Stimulated activated CD8-positive, alpha-beta memory T cell treated with anti-CD3 and anti-CD28 coated beads, Interleukin-15, amount 100 ng/mL, for 48 hours (primary cell): ENCODE measurements at places on chromosomes 13 and 19.
A peak's percentile ranks its signal among the peaks of the same experiment; 100 is the strongest.

- no peak for DNase-seq
Measured at GRCh38 chr13:70297189-70297616, 189.0 kb upstream of the KLHL1 start.

GRCh38 chr13:29059800-29060199 is 239.7 kb downstream of the MTUS2 start:
- DNase-seq, result no peak

GRCh38 chr13:51326777-51327176 is 12.7 kb upstream of the SERPINE3 start:
- no peak for DNase-seq

GRCh38 chr13:97506511-97506910 is 72.5 kb downstream of the RAP2A start:
- no peak for DNase-seq

DNA sequence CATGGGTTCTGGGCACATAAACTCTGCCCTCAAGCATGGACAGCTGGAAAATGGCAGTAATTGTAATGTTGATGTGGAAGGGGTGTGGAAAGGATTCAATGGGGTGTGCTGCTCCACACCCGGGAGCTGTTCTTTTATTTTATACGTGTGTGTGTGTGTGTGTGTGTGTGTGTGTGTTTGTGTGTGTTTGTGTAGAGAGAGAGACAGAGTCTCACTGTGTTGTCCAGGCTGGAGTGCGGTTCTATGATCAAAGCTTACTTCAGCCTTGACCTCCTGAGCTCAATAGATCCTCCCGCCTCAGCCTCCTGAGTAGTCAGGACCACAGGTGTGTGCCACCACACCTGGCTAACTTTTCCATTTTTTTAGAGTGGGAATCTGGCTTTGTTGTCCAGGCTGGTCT is 2.8 kb downstream of the MRPS12 start:
- no peak for DNase-seq

DNA sequence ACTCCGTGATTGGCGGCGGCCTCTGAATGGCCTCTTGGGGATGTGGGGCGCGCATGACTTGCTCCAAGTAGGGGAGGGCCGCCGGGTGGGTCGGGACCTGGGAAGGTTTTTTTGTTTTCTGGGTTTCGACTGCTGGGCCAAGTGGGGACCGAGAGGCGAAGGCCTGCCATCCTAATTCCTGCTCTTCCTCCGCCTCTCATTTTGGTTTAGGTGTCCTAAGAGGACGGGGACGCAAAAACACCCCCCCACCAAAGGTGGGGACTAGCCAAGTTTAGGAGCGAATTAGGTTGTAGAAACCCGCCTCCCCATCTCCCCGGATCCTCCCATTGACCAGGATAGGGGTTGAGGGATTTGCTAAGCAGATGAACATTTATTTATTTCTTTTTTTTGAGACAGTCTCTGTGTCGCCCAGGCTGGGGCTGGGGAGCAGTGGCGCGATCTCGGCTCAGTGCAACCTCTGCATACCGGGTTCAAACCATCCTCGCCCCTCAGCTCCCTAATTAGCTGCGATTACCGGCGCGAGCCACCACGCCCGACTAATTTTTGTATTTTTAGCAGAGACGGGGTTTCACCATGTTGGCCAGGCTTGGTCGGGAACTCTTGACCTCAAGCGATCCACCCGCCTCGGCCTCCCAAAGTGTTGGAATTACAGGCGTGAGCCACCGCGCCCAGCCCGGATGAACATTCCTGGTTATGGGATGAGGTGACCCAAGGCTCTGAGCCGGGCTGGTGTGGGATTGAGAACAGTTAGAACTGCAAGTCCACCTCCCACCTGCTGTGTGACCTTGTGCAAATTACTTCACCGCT is 838 bp downstream of the PPP2R1A start:
- peak; percentile 1 for DNase-seq

DNA sequence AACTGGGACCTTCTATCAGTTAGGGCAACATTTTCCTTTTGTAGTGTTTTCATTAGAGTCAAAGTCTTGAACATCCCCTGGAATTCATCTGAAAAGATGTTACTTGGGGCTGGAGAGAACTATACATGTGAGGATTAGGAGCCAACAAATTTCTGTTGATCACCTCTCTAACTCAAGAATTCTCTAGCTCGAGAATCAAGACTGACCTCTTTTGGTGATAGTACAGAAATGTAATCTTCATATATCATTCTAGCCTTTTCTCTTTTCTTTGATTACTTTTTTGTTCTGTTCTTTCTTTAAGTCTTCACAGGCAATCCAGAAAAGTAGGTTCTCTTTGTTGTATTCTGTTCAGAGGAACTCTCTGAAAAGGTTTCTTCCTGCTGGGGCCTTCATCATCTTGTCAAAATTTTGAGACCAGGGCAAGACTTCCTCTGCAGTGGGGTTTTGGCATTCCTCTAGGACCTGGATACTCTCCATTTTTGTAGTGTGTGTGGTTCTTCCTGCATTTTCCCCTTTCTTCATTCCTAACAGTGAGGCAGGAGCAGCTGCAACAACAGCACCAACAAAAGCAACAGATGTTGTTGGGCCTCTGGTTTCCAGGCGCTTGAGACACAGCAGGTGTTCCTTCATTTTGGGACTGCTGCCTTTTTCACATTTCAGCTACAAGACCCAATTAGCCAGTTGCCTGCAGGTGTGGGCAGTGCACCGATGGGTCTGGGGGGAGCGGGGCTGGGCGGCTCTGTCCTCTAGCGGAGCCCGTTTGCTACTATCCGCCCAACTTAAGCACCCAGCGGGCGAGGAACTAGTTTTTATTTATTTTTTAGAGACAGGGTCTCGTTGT is 26.2 kb downstream of the ELF1 start:
- no peak for DNase-seq

DNA sequence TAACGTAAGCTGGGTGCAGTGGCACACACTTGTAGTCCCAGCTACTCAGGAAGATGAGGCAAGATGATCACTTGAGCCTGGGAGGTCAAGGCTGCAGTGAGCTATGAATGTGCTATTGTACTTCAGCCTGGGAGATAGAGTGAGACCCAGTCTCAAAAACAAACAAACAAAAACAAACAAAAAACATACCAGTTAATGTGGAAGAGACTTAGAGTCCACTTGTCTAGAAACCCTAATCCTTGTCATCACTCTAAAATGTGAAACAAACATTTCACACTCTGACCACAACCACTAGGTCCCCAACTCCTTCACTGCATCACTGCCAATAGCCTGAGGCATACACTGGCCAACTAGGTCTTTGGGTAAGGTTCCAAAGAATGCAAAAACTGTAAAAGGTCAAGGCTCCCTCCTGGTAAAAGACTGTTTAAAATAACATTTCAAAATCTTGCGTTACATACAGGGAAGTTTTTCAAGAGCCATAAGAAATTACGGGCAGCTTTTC is 28.6 kb upstream of the CYP2B6 start:
- no peak for DNase-seq

- DNase-seq, result no peak
Measured at GRCh38 chr13:23639674-23640073, 69.5 kb downstream of the TNFRSF19 start.

DNA sequence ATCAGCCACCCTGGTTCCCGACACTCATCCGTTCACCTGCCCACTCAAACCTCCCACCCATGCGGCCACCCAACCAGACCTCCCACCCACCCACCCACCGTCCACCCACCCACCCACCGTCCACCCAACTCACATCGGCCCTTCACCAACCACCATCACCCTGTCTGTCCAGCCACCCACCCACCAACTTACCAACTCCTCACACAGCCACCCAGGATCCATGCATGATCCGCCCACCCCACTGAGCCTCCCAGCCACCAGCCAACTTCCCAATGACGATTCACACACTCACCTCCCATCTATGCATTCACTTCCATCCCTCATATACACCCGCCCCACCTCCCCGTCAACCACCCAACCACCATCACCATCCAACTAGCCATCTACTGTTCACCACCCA is 4.3 kb downstream of the JOSD2 start:
- DNase-seq, result no peak

- no peak for DNase-seq
Measured at GRCh38 chr19:49774969-49775368, 8.2 kb downstream of the AP2A1 start.

DNA sequence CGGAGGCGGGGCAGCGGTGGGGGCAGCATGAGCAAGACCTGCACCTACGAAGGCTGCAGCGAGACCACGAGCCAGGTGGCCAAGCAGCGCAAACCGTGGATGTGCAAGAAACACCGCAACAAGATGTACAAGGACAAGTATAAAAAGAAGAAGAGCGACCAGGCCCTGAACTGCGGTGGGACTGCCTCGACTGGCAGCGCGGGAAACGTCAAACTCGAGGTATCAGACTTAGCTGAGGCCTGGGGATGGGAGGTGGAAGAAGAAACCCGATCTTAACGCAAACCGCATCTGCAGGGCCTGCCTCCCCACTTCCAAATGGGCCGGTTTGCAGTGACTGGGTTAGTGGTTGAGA is 693 bp downstream of the RFXAP start:
- DNase-seq, result peak; percentile 7

DNA sequence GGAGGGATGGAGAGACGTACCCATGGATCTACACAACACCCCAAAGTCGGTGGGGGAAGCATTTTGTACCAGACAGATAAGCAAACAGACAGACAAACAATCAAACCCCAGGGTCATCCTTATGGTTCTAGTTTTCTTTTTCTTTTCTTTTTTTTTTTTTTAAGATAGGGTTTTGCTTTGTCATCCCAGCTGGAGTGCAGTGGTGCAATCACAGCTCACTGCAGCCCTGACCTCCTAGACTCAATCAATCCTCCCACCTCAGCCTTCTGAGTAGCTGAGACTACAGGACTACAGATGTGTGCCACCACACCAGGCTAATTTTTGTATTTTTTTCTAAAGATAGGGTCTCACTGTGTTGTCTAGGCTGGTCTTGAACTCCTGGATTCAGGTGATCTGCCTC is 17.9 kb upstream of the FBL start:
- DNase-seq, result no peak

DNA sequence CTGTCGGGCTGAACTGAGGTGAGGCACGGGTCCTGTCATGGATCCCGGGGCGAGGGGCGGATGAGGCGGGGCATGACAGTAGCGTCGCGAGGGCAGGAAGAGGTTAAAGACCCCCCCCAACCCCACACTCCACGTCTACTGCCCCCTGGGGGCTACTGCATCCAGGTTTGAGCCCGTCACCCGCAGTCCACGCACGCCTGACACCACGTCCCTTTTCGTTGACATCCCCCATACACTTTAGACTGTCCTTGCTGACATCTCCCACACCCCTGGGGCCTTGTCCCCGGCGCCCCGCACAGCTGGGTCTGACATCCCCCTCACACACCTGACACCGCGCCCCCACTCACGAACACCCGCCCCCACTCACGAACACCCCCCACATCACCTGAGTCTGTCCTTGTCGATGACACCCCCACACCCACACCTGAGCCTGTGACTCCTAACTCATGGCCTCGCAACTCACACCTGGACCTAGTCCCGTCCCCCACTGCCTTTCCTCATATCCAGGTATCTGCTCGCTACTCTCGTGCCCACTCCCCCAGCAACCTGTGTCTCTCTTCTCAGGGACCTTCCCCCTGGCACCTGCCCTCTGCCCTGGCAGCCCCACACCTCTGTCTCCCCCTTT is 416 bp downstream of the SLC25A42 start:
- DNase-seq, result no peak

GRCh38 chr13:41263261-41263971 is at the start of gene MTRF1:
MTRF1 (minus strand) TSS chr13:41263576; CDS start chr13:41260907, 2,669 bp downstream.
- DNase-seq, result peak; percentile 71

DNA sequence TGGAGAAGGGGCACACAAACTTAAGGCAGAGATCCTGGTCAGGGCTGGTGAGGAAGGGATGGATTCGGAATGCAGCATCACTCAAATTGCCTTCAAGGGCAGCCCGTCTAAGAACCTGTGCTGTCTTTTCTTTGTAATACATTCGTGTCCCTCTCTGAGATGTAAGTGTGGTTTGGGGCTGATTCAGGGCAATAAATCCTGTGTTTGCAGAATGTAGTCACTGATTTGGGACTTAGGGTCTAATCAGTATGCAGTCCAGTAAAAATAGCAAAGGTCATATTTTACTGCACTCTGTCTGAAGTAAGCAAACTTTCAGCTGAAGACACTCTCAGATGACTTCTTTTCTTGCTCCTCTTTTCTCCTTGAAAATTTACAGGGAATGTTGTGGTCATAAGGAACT is 93.8 kb upstream of the C1QTNF9B start:
- no peak for DNase-seq

GRCh38 chr19:46303322-46303690 is 6.5 kb downstream of the HIF3A start:
- no peak for DNase-seq

DNA sequence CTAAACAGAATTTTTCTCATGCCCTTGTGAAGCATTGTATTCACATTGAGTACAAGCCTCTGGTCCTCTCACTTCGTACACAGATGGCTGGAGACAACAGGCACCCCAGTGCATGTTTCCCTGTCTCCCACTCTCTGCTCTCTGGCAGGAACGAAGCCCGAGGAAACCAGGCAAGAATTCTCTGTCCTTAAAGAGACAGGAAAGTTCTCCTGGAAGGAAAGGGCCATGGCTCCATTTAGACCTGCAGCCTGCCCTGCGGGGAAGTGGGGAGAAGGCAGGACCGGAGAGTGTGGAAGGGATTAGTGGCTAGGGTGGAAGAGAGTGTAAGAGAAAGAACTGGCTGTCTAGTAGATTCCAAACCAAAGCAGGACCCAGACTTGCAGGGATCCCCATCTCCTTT is 15.5 kb upstream of the AMER2 start:
- no peak for DNase-seq

GRCh38 chr19:40803857-40804782 is 5.1 kb downstream of the EGLN2 start:
- DNase-seq, result no peak

DNA sequence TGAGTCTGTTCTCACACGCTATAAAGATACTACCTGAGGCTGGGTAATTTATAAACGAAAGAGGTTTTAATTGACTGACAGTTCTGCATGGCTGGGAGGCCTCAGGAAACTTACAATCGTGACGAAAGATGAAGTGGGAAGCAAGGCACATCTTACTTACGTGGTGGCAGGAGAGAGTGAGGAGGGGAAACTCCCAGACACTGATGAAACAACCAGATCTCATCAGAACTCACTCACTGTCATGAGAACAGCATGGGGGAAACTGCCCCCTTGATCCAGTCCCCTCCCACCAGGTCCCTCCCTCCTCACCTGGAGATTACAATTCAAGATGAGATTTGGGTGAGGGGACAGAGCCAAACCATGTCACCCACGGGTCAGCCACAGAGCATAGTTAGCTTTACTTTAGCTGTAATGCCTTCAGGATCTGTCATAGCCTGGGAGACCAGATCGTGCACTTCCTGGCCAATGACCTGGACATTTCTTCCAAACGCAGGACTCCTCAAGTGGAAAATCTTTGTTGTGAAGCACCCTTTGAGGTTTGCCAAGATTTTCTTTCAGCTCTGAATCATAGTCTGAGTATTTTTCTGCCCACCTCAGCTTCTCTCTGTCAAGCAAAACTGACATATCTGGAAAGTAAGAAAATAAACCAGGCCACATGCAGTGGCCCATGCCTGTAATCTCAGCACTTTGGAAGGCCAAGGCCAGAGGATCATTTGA is 25.2 kb upstream of the HIF3A start:
- no peak for DNase-seq

DNA sequence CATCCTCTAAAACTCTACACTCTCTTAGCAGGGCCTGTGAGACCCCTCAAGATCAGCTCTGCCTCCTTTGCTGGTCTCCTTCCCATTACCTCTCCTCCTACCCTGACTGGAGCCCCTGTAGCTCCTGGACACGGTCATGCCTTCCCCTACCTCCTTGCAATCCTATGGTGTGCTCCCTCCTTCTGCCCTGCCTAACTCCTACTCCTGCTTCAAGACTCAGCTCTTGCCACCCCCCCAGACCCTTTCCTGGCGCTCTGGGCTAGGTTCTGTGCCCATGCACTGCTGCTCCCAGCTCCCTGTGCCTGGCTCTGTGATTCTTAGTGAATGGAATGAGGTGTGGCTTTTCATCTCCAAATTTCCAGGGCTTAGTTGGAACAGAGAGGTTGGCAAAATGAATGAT is 28.0 kb upstream of the TPTE2 start:
- no peak for DNase-seq
